ENCODE measurements at places on chromosomes 6 and 20. TPM values are rescaled to one million over a fixed set of nuclear protein-coding genes. Genes with fewer than 3 reads are reported as not detected.

Gene ADGRG6
- 72.2 TPM for total RNA-seq

Gene CDC25B
- 208 TPM for total RNA-seq

Gene UBE3D
- 2.8 TPM for total RNA-seq

Gene CTCFL
- total RNA-seq, result 0.04 TPM

Data from A549 treated with dexamethasone at 1 μM for 4 hours (cell line).